Left kidney (tissue), 8 donors: ENCODE measurements at places on chromosomes 11 and 22. TPM values are rescaled to one million over a fixed set of nuclear protein-coding genes. Genes with fewer than 3 reads are reported as not detected.

The CCDC81 gene
- 1.3 TPM for polyA plus RNA-seq

The SLC22A8 gene
- polyA plus RNA-seq, result 51.0 TPM

GRCh38 chr22:31630331-31631329 lies 31.4 kb downstream of the PISD start:
- DNase-seq, result peak; percentile 68

The TNKS1BP1 gene
- polyA plus RNA-seq, result 69.1 TPM

DNA sequence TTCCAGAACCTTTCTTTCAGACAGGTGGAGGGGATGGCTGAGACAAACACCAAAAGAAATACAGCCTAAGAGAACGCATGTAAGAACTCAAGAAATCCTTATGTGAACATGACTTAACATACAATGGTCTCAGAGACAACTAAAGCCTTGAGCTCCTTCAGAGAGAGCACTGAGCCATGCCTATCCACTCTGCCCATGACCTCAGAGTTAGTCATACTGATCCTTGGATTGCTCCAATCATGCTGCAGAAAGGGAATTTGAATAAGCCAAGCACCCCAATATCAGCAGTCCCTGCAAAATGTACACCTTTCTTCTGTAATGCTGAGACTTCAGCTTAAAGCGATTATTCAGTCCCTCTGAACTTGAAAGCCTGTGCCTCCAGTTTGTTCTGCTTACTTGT lies 43.2 kb upstream of the CHKA start:
- DNase-seq, result no peak

The ILK gene
- polyA plus RNA-seq, result 145 TPM

GRCh38 chr11:79028225-79028624 lies 412.6 kb downstream of the TENM4 start:
- DNase-seq, result no peak

The FXYD2 gene
- 316 TPM for polyA plus RNA-seq

- peak; percentile 47 for DNase-seq
Measured at GRCh38 chr11:129117595-129118350, 74.4 kb downstream of the ARHGAP32 start.

The ISX gene
- polyA plus RNA-seq, result 0.43 TPM
